ENCODE measurements at places on chromosomes 3 and 15.
A peak's percentile ranks its signal among the peaks of the same experiment; 100 is the strongest.

- DNase-seq = no peak
Observed at GRCh38 chr3:171380711-171381425, 79.3 kb downstream of the TNIK start.

DNA sequence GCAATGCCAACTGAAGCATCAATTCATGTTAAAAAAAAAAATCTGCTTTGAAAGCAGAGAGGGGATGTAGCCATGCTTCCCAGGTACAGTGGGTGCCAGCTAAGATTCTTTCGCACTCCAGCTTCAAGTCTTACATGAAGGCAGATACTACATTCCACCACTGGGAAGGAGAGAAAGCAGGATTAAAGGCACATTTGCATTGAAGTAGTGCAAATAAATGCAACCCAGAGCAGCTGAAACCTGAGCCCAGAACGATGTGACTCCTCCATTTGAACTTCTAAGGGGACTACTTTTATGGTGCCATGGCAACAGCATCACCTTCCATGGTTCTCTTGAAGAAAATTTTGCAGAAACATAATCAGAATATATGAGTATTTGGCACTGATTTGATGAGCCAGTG, 19.1 kb upstream of the GJD2 start:
- DNase-seq = no peak

GRCh38 chr3:17469520-17469919, 272.9 kb downstream of the TBC1D5 start:
- DNase-seq = no peak

DNA sequence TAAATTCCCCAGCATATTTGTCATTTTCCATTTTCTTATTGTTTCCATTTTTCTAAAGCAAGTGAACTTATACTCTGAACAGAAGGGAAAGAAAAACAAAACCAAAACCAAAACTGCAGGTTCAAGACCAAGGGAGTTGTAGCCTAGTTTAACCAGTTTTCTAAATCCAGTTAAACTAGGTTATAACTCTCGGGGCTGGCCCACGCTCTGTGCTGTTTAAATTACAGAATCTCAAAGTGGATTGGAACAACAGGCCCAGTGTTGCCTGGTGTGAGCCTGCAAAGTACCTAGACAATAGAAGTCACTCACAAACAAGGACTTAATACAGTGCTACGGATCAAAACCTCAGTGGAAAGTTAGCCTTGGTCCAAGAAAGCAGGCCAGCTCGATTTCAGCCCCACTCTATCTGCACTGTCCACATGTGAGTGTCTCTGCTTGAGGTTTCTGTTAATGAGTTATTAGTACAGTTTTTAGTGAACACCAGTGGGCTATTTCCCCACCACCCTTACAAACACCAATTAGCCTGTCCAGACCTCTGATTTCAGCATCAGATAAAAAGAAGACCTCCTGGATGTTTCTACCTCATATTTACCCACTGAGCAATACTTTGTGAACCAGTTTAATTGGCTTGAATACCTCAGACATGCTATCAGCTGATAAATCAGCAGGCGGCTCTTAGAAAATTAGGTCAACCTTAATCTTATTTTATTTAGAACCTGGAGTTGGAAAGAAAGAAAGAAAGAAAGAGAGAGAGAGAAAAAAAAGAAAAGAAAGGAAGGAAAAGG, 93.8 kb upstream of the PDZRN3 start:
- DNase-seq = peak; percentile 58

- peak; percentile 78 for DNase-seq
Observed at GRCh38 chr15:89419370-89419984, 76.9 kb downstream of the RHCG start.

- no peak for DNase-seq
Observed at GRCh38 chr3:16904423-16905417, 20.0 kb downstream of the PLCL2 start.

GRCh38 chr3:133472242-133472641, 72.4 kb downstream of the BFSP2 start:
- no peak for DNase-seq

Data from astrocyte of the hippocampus (primary cell).